GF-D8 (cell line): ENCODE measurements at places on chromosomes 13 and 19.

GRCh38 chr13:26629260-26629825 is 71.9 kb downstream of the WASF3 start:
- DNase-seq = no peak

GRCh38 chr13:30125422-30126073 is 181.8 kb downstream of the KATNAL1 start:
- no peak for DNase-seq

DNA sequence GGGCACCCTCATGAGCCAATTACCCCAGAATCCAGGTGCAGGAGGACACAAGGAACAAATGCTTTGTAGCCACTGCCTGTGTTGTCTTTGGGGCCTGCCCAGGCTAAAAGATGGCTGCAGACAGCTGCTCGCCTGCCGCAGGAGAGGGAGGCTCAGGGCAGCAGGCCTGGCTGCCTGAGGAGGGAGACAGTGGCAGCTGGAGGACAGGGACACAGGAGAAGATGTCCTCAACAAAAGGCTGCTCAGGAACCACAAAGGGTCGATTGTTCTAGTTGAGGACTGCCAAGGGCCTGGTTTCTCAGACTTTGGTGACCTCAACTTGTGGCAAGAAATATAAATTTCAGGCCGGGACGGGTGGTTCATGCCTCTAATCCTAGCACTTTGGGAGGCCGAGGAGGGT is 7.6 kb downstream of the SIRT2 start:
- DNase-seq = no peak

GRCh38 chr13:59211606-59212005 is 952.1 kb downstream of the DIAPH3 start:
- DNase-seq = no peak

- DNase-seq = no peak
These were observed 20.5 kb upstream of the SLC7A10 start for GRCh38 chr19:33245948-33246708.

GRCh38 chr13:77521595-77522367 is 13.7 kb upstream of the SCEL start:
- DNase-seq = no peak

- no peak for DNase-seq
These were observed 4.5 kb downstream of the ZNF507 start for GRCh38 chr19:32349724-32350470.
